ENCODE measurements at places on chromosomes 16 and 17.

- DNase-seq: no peak
Observed at GRCh38 chr16:50917950-50918703, 176.2 kb downstream of the CYLD start.

DNA sequence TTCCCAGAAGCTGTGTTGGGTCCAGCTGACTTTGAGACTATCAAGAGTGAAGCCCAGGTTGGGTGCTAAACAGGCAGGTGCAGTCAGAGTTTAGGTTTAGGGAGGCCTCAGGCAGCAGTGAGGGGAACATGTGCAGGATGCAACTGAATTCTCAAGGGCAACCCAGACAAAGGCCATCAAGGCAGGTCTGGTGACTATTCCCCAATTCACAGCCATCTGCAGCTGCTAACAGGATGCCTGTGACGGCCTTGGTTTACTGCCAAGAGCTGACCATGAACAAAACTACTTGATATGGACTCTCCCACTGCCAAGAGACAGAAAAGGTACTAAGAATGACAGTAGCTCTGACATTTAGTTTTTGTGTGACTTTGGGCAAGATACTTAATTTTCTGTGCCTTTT lies 45.2 kb upstream of the BCAR1 start:
- DNase-seq: no peak

- DNase-seq: no peak
Observed at GRCh38 chr16:89999831-90000574, 19.3 kb downstream of the DBNDD1 start.

DNA sequence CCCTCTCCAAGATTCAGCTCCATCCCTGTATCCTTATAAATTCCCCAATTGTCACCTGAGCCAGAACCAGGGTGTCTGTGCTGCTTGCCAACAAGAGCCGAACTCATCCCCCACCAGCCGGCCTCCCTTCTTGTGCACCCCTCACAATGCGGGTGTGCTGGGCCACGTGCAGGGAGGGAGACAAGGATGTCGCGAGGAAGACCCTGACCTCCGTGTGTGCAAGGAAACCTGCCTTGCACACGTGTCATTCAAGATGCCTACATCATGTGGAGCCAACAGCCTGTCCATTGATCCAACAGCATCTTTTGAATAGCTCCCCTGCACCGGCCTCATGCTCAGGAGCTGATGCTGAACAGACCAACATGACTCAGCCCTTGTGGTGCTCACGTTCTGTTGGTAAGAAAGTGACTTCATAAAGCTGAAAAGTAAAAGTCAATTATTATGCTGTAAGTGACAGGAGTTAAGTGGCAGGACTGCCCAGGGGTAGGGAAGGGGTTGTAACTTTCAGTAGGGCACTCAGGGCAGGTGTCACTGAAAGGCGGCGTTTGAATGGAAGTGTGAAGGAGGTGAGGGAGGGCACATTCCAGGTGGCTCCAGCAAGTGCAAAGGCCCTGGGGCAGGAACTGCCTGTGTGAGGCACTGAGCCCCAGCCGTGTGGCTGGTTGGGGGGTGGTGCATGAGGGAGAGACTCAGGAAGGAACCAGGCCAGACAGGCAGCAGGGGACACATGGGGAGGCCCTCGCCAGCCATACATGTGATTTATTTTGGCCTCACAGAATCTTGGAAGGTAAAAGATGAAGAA lies 302.2 kb downstream of the FOXL1 start:
- no peak for DNase-seq

- DNase-seq: no peak
Observed at GRCh38 chr16:26623442-26623841, 443.3 kb upstream of the C16orf82 start.

DNA sequence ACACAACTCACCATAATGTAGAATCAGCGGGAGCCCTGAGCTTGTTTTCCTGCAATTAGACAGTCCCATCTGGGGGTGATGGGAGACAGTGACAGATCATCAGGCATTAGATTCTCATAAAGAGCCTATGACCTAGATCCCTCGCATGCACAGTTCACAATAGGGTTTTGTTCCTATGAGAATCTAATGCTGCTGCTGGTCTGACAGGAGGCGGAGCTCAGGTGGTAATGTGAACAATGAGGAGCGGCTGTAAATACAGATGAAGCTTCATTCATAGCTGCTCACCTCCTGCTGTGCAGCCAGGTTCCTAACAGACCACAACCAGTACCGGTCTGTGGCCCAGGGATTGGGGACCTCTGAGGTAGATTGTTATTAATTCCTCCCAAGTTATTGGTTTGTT lies 2.9 kb upstream of the DOK4 start:
- DNase-seq: no peak

Measured in CD4-positive, alpha-beta T cell treated with Interleukin-10 for 1 hour (primary cell).